ENCODE measurements at places on chromosomes 3 and 15.

DNA sequence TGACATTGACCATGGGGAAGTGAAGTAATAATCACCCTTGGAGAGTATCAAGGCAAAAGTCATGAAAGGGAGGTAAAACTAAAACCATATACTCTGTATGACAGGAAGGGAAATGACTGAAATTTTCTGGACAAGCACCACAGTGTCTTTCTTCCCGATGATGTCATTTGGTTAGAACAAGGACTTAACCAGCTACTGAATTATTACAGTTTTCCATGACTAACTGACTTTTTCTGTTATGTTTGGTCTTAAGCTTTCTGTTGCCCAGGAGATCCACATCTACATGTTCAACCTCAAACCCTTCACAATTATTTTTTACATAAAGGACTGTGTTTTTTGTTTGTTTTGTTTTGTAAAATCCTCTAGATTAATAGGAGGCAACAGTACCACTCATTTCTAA, 191.9 kb upstream of the IL12A start:
- DNase-seq, result no peak

- DNase-seq, result no peak
Observed at GRCh38 chr3:87333393-87333892, 57.1 kb upstream of the POU1F1 start.

DNA sequence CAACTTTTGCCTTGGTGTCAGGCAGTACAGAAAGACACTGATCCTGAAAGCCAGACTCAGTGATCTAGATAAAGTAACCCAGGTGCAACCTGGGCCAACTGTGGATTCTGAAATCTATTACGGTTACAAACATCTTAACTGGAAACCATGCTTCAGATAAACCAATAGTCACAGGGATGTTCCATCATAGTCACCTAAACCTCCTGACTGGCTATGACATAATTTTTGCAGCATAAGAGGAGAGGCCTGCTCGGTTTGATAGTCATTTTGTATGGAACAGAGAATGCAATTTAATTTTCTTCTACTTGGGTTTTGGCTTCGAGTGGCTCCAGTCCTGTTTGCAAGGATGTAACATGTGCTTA, 3.7 kb downstream of the SLCO3A1 start:
- no peak for DNase-seq

DNA sequence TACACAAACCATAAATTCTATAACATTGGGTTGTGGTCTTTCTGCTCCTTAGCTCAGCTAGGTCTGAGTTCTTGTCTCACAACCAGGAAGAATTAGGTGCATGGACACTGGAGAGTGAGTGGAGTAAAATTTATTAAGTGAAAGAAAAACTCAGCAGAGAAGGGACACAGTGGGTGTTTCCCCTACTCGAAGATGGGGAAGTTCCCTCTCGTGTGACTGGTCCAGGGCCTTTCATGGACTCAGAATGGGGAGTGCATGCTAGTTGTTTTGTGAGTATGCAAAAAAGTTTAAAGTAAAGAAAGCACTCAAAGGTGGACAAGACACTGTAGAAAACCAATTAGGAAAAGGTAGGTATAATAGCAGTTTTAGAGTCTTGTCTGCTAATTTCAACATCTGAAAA, 215.5 kb upstream of the RORA start:
- no peak for DNase-seq

DNA sequence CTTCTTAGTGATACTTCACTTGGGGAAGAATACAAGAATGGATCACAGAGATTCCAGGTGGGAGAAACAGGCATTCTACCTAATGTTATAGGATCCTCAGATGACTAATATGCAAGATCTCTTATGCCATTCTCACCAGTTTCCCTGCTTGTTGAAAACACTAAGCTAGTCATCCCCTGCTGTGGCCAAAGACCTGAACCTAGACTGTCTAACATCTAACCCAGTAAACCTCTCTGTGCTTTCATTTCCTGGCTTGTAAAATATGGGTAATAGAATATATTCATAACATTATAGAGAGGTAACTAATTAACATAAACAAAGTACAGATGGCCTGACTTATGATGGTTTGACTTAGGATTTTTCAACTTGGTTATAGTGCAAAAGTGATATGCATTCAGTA, 776.3 kb downstream of the TUSC7 start:
- DNase-seq, result no peak

DNA sequence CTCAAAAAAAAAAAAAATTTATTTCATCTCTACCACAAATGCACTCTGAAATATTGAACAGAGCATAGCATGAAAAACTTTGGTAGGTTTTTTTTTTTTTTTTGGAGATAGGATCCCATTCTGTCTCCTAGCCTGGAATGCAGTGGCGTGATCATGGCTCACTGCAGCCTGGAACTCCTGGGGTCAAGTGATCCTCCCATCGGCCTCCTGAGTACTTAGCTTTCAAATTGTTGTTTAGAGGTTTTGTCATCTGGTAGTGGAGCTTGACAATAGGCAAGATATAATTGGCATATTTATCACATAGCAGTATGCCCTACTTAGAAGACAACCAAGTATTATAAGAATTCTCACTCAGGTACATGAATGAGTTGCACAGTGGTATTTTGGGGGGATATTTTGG, 234.2 kb upstream of the ST8SIA2 start:
- no peak for DNase-seq

DNA sequence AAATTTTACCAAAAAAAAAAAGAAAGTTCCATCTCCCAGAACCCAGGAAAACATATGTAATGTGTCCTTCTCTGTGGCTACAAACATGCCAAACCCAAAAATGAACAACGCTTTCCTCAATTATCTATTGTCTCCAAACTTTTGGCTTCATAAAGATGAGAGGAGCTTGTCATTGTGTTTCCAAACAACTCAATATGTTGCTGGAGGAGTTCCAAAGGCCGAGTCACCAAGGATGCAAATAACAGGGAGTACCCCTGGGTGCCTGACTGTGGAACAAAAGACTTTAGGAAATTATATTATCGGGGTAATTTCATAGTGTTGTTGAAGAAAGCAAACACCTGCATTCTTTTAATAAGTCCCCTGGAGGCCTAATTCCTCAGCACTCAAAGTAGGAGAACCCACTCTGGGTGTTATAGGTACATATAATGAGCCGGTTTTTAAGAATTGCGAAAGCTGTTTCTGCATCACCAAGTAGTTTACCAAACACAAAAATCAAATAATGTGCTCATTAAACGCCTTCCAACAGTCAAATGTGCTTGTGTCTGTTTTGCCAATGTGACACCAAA, 206.3 kb upstream of the PRICKLE2 start:
- DNase-seq, result no peak
